HCEC 1CT (cell line): ENCODE measurements at places on chromosomes 7 and 10.

GRCh38 chr10:14360515-14360914, 29.8 kb upstream of the FRMD4A start:
- no peak for DNase-seq

DNA sequence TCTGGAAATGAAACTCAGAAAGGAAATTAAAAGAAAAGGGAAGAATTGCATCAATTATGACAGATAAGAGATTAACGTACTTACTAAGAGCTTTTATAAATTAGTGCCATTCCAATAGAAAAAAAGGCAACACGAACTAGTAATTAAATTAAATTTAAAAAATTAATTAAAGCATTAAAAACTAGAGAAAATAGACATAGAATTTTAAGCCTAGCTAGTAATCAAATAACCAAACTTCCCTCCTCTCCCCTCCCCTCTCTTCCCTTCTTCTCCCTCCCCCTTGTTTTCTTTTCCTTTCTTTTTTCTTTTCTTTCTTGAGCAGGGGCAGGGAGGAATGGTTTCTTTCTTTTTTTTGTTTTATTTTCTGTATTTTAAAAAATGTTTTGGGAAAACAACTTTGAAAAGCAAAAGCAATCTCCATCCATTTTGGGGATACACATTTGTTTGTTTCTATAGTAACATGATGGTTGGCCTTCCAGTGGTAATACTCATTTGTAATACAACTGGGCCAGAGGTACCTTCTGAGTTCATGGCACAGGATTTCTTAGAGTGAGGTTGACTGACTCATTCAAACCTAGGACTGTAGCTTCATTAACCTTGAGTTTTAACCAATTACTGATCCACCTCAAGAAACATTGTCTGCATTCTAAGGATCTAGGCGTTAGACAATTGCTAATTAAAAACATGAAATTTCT, 132.6 kb downstream of the ST7 start:
- peak; percentile 29 for DNase-seq

DNA sequence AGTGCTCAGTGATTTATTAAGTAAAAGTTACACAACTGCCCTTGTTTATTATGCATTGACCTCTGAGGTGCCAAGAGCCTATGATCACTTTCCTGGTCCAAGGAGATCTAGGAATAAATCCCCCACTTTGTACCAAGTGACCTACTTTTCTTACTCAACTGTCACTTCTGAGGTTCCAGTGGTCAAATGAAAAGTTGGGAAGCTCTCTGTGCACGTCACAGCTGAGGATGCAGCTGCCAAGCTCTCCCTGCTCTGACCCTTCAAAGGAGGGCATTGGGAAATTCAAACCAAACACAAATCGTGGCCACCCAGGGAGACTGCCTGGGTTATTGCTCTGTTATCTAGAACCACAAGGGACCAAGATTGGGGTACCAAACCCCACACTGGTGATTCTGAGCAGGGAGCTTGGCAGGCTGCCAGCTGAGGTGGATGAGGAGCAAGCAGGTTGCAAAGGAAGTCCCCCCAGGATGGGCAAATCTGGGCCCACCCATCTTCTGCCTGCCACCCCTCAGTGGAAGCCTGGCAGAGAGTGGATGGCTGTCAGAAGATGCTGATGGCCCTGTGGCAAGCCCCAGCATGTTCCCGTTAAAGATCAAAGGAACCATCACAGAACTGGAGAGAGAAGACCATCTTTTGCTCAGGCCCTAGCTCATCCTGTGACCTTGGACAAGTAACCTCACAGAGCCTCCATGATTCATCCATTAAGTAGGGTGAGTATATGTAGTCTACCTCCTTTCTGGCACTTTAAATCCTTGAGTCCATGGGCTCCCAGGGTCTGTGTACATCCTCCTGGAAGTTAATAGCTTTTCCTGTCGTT, 106.8 kb downstream of the PPP1R3C start:
- DNase-seq, result no peak

- DNase-seq, result no peak
Observed at GRCh38 chr10:17488848-17489247, 34.5 kb upstream of the ST8SIA6 start.

DNA sequence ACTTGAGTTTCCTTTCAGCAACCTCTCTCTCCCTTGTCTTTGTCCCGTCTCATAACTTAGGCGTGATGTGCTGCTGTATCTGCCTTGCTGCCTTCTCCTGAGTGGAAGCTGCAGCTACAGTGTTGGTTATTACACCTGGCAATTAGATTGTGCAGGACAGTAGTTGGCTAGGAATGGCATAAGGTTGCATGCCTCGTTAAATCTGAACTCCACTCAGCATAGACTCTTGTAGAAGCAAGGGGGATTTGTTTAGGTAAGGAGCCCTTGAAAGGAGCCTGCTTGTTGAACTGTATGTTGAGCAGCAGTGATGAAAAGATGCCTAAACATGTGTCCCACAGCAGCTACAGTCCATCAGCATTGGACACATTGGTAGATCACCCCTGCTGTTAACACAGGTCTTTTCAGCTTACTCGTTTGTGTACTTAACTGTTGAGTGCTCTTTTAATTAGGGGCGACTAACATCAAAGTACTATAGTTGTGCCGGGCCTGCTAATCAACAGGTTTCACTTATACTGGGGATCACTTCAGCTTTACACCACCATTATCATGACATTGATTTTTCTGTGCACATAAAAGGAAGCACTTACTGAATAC, 225.0 kb downstream of the AUTS2 start:
- DNase-seq, result no peak

GRCh38 chr10:19917751-19918478, 101.7 kb downstream of the PLXDC2 start:
- DNase-seq, result no peak
